ENCODE measurements at places on chromosomes 13 and 19. TPM values are rescaled to one million over a fixed set of nuclear protein-coding genes. Genes with fewer than 3 reads are reported as not detected.

The C19orf67 gene
- total RNA-seq, result not detected

The LILRB5 gene
- 3.1 TPM for total RNA-seq

The TNNT1 gene
- 23.4 TPM for total RNA-seq

DNA sequence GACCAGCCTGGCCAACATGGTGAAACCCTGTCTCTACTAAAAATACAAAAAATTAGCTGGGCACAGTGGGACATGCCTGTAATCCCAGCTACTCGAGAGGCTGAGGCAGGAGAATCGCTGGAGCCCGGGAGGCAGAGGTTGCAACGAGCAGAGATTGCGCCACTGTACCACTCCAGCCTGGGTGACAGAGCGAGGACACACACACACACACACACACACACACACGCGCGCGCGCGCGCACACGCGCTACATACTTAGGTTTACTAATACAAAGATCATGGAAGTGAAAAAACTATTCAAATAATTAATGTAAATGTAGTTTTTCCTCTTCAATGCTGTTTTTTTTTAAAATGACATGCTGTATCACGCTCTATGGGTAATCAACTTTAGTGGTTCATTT, 58.5 kb upstream of the ZDHHC20 start:
- H3K4me1 ChIP-seq, result no peaks in the 10 kb centered on the region
- no peak overlapping the region for H3K27ac ChIP-seq
- no peak for DNase-seq
- peaks cover 20% of the 10 kb centered on the region for H3K36me3 ChIP-seq

DNA sequence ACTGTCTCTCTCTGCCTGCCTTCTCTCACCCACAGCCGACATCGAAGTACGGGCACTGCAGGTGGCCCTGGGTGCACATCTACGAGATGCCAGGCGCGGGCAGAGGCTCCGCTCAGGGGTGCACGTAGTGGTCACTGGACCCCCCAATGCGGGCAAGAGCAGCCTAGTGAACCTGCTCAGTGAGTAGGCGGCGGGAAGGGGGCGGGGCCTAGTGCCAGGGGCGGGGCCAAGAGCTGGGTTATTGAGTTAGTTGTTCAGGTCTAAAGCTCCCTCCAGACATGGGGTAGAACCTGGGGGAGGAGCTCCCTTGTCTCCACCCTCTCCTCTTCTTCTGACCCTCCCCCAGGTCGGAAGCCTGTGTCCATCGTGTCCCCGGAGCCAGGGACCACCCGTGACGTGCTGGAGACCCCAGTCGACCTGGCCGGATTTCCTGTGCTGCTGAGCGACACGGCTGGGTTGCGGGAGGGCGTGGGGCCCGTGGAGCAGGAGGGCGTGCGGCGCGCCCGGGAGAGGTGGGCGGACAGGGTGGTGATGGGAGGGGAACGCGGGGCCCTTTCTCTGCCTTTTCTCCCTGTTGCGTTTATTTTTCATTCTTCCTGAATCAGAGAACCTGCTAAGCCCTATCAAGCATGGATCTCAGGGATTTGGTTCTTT, 1.9 kb downstream of the GTPBP3 start:
- H3K27me3 ChIP-seq, result no peaks in the 10 kb centered on the region
- H3K36me3 ChIP-seq, result peaks cover 12% of the 10 kb centered on the region
- H3K4me1 ChIP-seq, result peaks cover 39% of the 10 kb centered on the region
- no peak overlapping the region for H3K27ac ChIP-seq
- H3K4me3 ChIP-seq, result no peak overlapping the region

GRCh38 chr19:13926715-13927114, 11.5 kb downstream of the PODNL1 start:
- no peak overlapping the region for H3K4me3 ChIP-seq
- H3K27ac ChIP-seq, result no peak overlapping the region
- peaks cover 75% of the 10 kb centered on the region for H3K36me3 ChIP-seq
- H3K4me1 ChIP-seq, result no peaks in the 10 kb centered on the region
- DNase-seq, result no peak
- H3K27me3 ChIP-seq, result no peaks in the 10 kb centered on the region

- H3K27ac ChIP-seq, result no peak overlapping the region
- no peaks in the 10 kb centered on the region for H3K36me3 ChIP-seq
- DNase-seq, result no peak
- no peaks in the 10 kb centered on the region for H3K4me1 ChIP-seq
- H3K4me3 ChIP-seq, result no peak overlapping the region
Measured at GRCh38 chr19:51820011-51820410, 25.1 kb downstream of the FPR3 start.

DNA sequence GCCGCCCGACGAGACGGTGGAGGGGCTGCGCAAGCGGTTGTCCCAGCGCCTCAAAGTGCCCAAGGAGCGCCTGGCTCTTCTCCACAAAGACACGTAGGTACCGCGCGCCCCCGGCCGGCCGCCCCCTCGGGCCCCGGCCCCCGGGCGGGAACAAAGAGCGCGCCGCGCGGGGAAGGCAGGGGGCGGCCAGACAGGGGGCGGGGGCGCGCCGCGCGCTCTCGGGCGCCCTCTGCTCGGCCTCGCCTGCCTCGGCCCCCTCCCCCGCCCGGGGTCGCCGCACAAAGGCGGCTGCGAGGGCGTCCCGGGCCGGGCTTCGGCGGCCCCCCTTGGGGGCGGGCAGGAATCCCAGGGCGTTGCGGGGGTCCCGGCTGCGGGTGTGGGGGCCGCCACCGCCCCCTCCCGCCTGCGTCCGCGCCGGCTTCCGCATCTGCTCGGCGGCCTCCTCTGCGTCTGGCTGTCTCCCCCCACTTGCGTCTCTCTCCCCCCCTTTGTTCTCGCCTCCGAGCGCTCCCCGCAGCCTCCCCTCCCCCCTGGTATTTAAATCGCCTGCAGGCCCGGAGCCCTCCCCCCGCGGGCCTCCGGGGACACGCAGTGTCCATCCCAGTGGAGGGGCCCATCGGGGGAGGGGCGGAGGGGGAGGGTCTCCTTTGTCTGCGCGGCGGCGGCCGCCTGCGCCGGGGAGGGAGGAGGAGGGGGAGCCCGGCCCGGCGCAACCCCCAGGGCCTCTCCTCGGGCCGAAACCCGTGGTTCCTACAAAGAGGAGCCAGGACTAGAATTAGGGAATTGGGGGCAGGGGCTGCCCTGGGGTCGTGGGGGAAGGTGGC, 2.3 kb downstream of the MIDN start:
- H3K4me1 ChIP-seq, result peaks cover 73% of the 10 kb centered on the region
- H3K27me3 ChIP-seq, result no peaks in the 10 kb centered on the region
- H3K27ac ChIP-seq, result peak overlapping the region; percentile 99
- H3K36me3 ChIP-seq, result peaks cover 41% of the 10 kb centered on the region

GRCh38 chr13:27922883-27923612, 3.2 kb downstream of the PDX1 start:
- no peak overlapping the region for H3K27ac ChIP-seq
- H3K4me1 ChIP-seq, result peaks cover 65% of the 10 kb centered on the region
- no peaks in the 10 kb centered on the region for H3K36me3 ChIP-seq
- peaks cover 100% of the 10 kb centered on the region for H3K27me3 ChIP-seq
- DNase-seq, result no peak
- H3K4me3 ChIP-seq, result no peak overlapping the region

DNA sequence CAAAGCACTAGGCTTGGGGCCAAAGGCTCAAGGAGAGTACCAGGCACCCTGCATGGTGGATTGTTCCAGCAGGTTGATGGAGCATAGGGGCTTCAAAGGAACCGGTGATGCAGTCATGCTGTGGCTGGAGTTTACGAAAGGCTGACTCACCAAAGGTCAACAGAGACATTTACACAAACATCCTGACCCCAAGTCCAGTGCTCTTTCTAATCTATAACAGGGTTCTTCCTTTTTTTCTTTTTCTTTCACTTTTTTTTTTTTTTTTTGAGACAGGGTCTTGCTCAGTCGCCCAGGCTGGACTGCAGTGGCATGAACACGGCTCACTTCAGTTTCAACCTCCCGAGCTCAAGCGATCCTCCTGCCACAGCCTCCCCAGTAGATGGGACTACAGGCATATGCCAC, 35.6 kb upstream of the TPTE2 start:
- H3K27me3 ChIP-seq, result peaks cover 28% of the 10 kb centered on the region
- DNase-seq, result no peak
- no peak overlapping the region for H3K4me3 ChIP-seq

DNA sequence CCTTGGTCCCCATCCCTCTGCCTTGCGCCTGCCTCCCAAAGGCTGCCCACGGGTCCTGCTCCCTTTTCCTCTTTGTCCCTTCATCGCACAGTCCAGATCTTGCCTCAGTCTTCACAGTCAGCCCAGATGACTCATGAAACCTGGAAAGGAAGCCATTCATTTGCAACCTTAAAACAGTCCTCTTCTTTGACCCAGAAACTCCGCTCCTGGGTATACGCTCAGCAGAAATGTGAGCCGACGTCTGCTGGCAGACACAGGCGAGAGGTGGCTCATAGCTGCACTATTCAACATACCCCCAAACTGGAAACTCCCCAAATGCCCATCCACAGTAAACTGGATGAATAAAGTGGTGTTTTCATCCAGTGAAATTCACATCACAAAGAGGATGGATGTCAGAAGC, 13.6 kb upstream of the PEPD start:
- no peaks in the 10 kb centered on the region for H3K36me3 ChIP-seq
- H3K4me1 ChIP-seq, result no peaks in the 10 kb centered on the region
- no peak for DNase-seq
- peaks cover 49% of the 10 kb centered on the region for H3K27me3 ChIP-seq
- no peak overlapping the region for H3K4me3 ChIP-seq

GRCh38 chr19:11578258-11579142, 1.1 kb upstream of the ACP5 start:
- H3K36me3 ChIP-seq, result no peaks in the 10 kb centered on the region
- peak overlapping the region; percentile 53 for H3K4me3 ChIP-seq
- peaks cover 3% of the 10 kb centered on the region for H3K27me3 ChIP-seq
- peaks cover 37% of the 10 kb centered on the region for H3K4me1 ChIP-seq

- H3K36me3 ChIP-seq, result no peaks in the 10 kb centered on the region
- no peak overlapping the region for H3K27ac ChIP-seq
- H3K4me1 ChIP-seq, result peaks cover 12% of the 10 kb centered on the region
Measured at GRCh38 chr13:108943842-108944241, 314.4 kb downstream of the MYO16 start.

All from suprapubic skin (tissue), 4 donors.